ENCODE measurements at places on chromosomes 5 and 9. TPM values are rescaled to one million over a fixed set of nuclear protein-coding genes. Genes with fewer than 3 reads are reported as not detected.

The PRKACG gene
- total RNA-seq = not detected

DNA sequence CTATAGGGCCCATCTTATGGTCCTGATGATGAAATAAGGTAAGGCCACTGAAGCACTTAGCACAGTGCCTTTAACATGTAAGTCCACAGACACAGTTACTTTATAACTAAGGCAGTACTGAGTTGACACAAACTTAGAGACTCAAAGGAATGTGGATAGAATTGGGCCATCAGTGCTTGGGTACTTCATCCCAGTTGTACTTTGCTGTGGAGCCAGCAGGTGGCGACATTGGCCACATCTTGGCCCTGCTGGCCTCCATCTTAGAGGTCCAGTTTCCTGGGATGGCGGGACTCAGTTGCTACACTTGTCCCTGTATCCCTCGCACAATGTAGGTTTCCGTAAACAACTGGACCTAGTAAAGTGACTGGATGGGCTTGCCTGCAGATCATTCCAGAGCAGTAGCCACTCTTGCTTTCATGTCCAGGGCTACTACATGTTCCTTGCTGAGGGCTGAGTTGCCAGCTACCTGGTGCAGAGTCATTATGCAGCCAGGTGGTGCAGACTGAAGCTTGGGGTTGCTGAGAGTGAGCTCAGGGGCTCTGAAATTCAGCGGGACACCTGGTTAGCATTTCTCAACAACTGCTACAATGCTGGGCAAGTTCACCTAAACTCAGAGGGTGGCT is 10.6 kb downstream of the MTAP start:
- peaks cover 43% of the 10 kb centered on the region for H3K36me3 ChIP-seq
- peaks cover 12% of the 10 kb centered on the region for H3K4me1 ChIP-seq
- peak overlapping the region; percentile 77 for H3K27ac ChIP-seq
- no peaks in the 10 kb centered on the region for H3K27me3 ChIP-seq

The CDH12 gene
- total RNA-seq = 7.8 TPM

The GABRA6 gene
- total RNA-seq = not detected

DNA sequence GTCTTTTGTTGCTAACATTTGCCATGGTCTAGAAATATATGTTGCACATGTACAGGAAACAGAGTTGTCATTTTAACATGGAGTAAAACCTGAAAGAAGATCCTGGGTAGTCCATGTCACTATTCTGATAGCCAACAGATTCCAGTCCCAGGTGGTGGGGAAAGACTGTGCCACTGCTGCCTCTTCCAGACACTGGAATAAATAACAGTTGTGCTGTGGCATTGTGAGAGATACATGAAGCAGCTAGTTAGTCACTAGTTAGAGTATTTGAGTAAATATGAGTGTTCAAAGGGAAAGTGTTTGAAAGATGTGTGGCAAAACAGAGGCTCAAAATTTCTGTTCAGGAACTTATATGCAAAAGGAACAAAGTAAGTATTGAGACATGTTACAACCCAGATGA is 1408.3 kb downstream of the EFNA5 start:
- no peak for DNase-seq
- no peak overlapping the region for H3K27ac ChIP-seq
- no peak overlapping the region for H3K4me3 ChIP-seq
- H3K36me3 ChIP-seq = no peaks in the 10 kb centered on the region
- H3K4me1 ChIP-seq = no peaks in the 10 kb centered on the region

DNA sequence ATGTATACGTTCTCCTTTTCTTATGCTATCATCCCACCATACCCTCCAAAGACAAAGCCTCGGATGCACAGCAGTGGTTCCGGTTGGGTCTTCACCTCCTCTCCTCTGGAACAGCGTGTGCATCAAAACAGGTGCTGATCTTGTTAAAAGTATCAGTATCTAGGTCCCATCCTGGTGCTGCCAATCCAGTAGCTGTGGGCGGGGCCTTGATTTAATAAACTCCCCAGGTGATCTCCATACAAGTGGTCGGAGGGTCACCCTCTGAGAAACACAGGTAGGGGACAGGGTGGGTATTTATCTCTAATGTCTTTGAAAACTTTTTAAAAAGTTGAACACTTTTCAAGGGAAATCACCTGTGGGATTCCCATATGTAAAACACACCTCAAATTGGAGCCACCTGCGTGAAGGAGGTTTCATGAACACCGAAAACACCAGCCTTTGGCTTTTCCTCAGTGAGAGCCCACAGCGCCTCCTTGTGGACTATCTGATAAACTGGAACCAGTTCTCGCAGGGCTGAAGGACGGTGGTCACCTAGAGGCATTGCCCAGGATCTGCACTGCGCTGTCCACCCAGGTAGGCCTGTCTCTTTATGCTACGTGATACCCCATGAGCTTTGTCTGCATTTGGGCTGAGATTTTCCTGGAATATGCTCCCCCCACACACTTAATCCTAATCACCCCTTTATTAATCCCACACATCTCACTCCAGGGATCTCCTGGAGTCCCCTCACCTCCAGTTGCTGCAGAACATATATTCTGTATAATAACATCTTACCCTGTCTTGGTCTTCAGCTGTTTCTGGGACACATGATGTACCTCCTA is 80.5 kb upstream of the EPB41L4B start:
- DNase-seq = peak; percentile 76
- H3K27me3 ChIP-seq = no peaks in the 10 kb centered on the region
- H3K4me1 ChIP-seq = no peaks in the 10 kb centered on the region
- peaks cover 4% of the 10 kb centered on the region for H3K36me3 ChIP-seq
- no peak overlapping the region for H3K4me3 ChIP-seq

The PCDHGA5 gene
- total RNA-seq = 0.39 TPM

The CMYA5 gene
- total RNA-seq = 1.4 TPM

DNA sequence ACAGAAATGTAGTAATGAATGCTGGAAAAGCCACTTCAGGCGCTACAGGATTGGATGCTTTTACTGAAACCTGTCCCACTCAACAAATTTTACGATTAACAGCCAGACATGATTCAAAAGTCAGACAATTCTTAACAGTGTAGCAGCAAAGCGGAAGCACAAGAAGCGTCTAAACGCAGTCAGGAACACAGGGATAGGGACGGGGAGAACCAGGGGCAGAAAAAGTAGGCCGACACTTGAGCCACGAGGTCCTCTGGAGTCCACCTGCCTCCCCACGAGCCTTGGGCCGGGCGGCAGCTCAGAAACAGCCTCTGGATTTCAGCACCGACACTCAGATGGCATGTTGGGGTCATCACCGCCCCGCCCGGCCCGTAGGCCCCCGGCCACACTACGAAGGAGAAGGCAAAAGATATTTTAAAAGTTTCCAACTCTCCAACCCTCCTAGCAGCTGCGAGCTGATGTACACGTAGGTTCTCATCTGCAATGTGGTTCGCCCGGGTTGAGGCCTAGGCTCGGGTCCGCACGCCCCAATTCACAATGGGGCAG is 615 bp downstream of the RACK1 start:
- no peaks in the 10 kb centered on the region for H3K27me3 ChIP-seq
- DNase-seq = no peak
- H3K36me3 ChIP-seq = peaks cover 33% of the 10 kb centered on the region
- peaks cover 17% of the 10 kb centered on the region for H3K4me1 ChIP-seq
- peak overlapping the region; percentile 97 for H3K4me3 ChIP-seq

The C7 gene
- 18.9 TPM for total RNA-seq

- H3K27me3 ChIP-seq = no peaks in the 10 kb centered on the region
- no peak overlapping the region for H3K4me3 ChIP-seq
- no peaks in the 10 kb centered on the region for H3K36me3 ChIP-seq
Observed at GRCh38 chr9:133709015-133709611, 29.0 kb downstream of the SARDH start.

GRCh38 chr9:111897601-111898137 is 1.1 kb downstream of the UGCG start:
- no peak for DNase-seq
- peaks cover 7% of the 10 kb centered on the region for H3K4me1 ChIP-seq
- H3K27ac ChIP-seq = no peak overlapping the region
- no peak overlapping the region for H3K4me3 ChIP-seq
- H3K36me3 ChIP-seq = no peaks in the 10 kb centered on the region

The TERT gene
- total RNA-seq = 1.7 TPM

The CTNNA1 gene
- total RNA-seq = 498 TPM

The NFIB gene
- 76.4 TPM for total RNA-seq

GRCh38 chr5:44536650-44537260 is 147.5 kb upstream of the FGF10 start:
- DNase-seq = no peak
- peaks cover 4% of the 10 kb centered on the region for H3K27me3 ChIP-seq
- H3K4me1 ChIP-seq = no peaks in the 10 kb centered on the region
- no peak overlapping the region for H3K4me3 ChIP-seq
- H3K27ac ChIP-seq = no peak overlapping the region

DNA sequence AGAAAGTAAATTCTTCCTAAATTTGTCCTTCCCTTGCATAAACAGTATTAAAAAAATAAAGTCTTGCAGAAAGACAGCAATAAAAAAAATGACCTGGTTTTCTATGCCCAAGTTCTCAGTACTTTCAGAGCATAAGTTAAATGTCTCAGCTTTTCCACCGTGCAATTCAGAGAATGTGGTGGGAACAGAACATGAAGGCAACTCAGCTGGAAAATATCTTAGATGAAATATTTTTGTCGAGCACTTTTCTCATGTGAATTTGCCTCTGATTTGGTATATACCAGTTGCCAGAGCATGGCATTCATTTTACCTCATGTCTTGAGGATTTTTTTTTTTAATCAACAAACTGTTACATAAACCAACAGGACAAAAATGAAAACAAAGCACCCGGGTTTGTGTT is 176.1 kb downstream of the CETN3 start:
- H3K27ac ChIP-seq = no peak overlapping the region
- H3K4me1 ChIP-seq = peaks cover 4% of the 10 kb centered on the region
- DNase-seq = no peak
- no peaks in the 10 kb centered on the region for H3K36me3 ChIP-seq
- H3K4me3 ChIP-seq = no peak overlapping the region

GRCh38 chr9:27963836-27964235 is 390.6 kb upstream of the C9orf72 start:
- no peak overlapping the region for H3K4me3 ChIP-seq
- H3K4me1 ChIP-seq = peaks cover 18% of the 10 kb centered on the region
- no peak for DNase-seq
- H3K36me3 ChIP-seq = no peaks in the 10 kb centered on the region
- H3K27ac ChIP-seq = no peak overlapping the region

DNA sequence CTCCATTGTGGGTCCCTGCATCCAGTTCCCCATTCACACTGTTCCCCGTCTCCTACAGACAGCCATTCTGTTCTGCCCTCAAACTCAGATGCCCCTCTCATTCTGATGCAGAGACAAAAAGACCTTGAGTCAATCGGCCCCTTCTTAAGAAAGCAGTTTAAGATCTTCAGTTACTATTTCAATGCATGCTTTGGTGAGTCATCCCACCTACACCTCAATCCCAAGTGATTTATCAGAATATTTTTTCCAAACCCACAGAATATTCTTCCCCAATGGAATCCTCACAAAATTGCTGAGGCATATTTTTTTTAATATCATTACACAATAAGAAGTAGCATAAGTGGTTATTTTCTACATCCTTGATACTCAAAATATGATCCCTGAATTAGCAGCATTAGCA is 92.4 kb upstream of the SLC1A1 start:
- no peaks in the 10 kb centered on the region for H3K4me1 ChIP-seq
- DNase-seq = no peak
- H3K27me3 ChIP-seq = no peaks in the 10 kb centered on the region
- H3K4me3 ChIP-seq = no peak overlapping the region
- no peak overlapping the region for H3K27ac ChIP-seq

GRCh38 chr9:98861781-98862504 is 54.5 kb downstream of the GALNT12 start:
- DNase-seq = no peak
- H3K4me3 ChIP-seq = no peak overlapping the region
- peaks cover 21% of the 10 kb centered on the region for H3K27me3 ChIP-seq

DNA sequence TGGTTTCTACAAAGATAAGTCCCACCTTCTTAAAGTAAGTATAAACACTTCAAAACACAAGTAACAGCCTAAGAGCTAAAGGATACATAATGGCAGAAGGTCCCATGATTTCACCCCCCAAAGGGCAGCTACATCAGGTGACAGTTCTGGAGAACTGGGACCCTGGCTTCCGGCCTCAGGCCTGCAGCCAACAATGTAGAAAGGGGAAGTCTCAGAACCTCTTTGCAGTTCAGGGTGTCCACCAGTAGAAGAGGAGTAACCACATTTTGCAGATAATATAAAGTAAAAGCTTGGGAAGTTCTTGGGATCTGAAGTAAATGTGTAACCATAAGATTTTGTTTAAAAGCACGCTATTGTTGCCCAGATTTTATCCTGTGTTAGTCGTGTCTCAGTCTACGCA is 267.4 kb upstream of the VLDLR start:
- no peak for DNase-seq
- H3K4me1 ChIP-seq = peaks cover 28% of the 10 kb centered on the region
- H3K27me3 ChIP-seq = no peaks in the 10 kb centered on the region
- no peak overlapping the region for H3K27ac ChIP-seq

GRCh38 chr5:158080112-158080511 is 221.2 kb upstream of the CLINT1 start:
- no peaks in the 10 kb centered on the region for H3K36me3 ChIP-seq
- no peak for DNase-seq
- H3K4me3 ChIP-seq = no peak overlapping the region
- H3K27me3 ChIP-seq = peaks cover 11% of the 10 kb centered on the region
- no peak overlapping the region for H3K27ac ChIP-seq

- H3K4me3 ChIP-seq = peak overlapping the region; percentile 23
- peak overlapping the region; percentile 88 for H3K27ac ChIP-seq
- no peaks in the 10 kb centered on the region for H3K36me3 ChIP-seq
- DNase-seq = no peak
- H3K4me1 ChIP-seq = peaks cover 12% of the 10 kb centered on the region
Observed at GRCh38 chr9:33687779-33688178, 107.6 kb upstream of the PRSS3 start.

- peaks cover 8% of the 10 kb centered on the region for H3K4me1 ChIP-seq
- no peak overlapping the region for H3K4me3 ChIP-seq
Observed at GRCh38 chr5:154411338-154411737, 34.5 kb upstream of the SAP30L start.

DNA sequence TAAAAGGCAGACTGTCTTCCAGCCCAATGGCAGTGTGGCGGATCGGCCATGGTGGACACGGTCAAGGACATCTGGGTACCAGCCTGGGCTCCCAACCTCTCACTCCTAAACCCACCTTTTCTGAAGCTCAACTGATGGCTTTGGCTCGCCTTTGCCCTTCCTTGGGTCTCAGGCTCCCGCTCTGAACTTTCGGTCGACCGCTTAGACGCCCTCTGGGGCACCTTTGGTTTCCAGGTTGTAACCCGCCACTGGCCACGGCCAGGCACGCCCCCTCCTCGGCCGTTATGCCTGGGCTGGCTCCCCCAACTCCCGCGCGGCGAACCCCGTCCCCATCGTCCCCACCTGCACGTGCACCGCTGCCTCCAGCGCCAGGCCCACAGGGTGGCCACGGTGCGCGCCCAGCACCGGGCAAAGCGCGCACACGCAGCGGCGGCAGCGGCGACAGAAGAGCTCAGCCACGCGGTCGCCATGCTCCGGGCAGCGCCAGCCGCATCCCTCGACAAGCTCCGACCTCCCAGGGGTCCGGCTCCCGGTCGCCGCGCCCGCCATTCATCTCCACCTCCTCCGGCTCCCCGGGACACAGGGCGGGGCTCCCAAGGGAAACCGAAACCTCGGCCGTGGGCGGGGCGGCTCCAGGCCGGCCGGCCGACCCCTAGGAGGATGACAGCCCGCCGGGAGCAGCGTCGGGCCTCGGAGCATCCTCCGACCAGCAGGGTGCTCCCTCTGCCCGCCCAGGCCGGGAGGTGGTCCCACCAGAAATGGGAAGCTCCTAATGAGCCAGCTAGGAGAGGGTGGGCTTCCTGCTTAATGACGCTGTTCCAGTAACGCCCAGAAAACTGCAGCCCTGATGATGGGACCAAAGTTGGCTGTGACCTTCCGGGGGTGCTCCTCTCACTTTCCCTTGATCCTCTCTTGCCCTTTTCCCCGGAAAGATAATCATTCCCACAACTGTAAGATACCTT is at the start of gene TRIM14:
TRIM14 (minus strand) TSS at position 583 of the 962 bp plus-strand sequence; CDS start at position 549, 34 bp downstream.
- H3K4me3 ChIP-seq = peak within 1 kb of the TSS; percentile 84
- peaks cover 13% of the 10 kb centered on the region for H3K4me1 ChIP-seq
- peaks cover 3% of the 10 kb centered on the region for H3K27me3 ChIP-seq
- peak within 1 kb of the TSS; percentile 83 for H3K27ac ChIP-seq
- no peaks in the 10 kb centered on the region for H3K36me3 ChIP-seq
- DNase-seq = no peak

Data from type B pancreatic cell (in vitro differentiated cells).